Activated CD4-positive, alpha-beta memory T cell treated with anti-CD3 and anti-CD28 coated beads for 36 hours (primary cell): ENCODE measurements at places on chromosomes 6 and 20.
A peak's percentile ranks its signal among the peaks of the same experiment; 100 is the strongest.

DNA sequence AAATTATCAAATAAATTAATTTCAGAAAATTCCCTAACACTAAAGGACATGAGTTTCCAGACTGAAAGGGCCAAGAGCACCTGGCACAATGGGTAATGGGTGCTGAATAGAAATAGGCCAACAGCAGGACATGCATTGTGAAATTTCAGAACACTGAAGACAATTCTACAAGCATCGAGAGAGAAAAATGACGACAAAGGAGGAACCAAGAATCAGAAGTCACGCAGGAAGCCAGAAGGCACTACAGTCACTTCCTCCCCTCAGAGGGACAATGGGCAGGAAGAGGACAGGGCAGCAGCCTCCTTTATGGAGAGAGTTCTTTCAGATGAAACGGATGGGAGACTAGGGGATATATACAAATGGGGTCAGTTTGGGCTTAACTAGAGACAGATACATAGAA is 29.6 kb downstream of the PCNA start:
- H3K36me3 ChIP-seq: peaks cover 9% of the 10 kb centered on the region
- no peak overlapping the region for H3K4me3 ChIP-seq
- no peak for DNase-seq
- peaks cover 11% of the 10 kb centered on the region for H3K4me1 ChIP-seq
- peak overlapping the region; percentile 10 for H3K27ac ChIP-seq

- no peak overlapping the region for H3K27ac ChIP-seq
- H3K4me3 ChIP-seq: no peak overlapping the region
- H3K36me3 ChIP-seq: peaks cover 10% of the 10 kb centered on the region
- no peak for DNase-seq
- H3K4me1 ChIP-seq: peaks cover 14% of the 10 kb centered on the region
These were observed 3.1 kb downstream of the FAM210B start for GRCh38 chr20:56361900-56362299.

DNA sequence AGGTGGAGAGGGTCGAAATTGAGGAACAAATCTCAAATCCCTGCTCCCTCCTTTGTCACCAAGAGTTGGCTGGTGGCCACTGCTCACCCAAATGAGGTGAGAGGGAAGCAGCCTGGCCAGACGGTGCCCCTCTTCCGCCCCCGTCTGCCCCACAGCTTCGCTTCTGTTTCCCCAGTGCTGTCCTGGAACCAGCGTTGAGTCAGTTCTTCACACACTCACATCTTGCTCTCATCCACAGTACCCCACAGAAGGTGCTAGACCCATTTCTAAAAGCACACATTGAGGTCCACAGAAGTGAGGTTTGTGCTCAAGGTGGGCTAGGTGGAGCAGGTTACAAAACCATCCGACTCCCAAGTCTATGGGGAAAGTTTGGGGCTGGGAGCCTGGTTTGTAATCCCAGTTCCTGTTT is 3.8 kb downstream of the CEBPB start:
- DNase-seq: no peak
- peak overlapping the region; percentile 82 for H3K4me3 ChIP-seq
- peak overlapping the region; percentile 28 for H3K27ac ChIP-seq
- no peaks in the 10 kb centered on the region for H3K27me3 ChIP-seq

GRCh38 chr6:118665011-118665410 is 13.6 kb upstream of the CEP85L start:
- peaks cover 76% of the 10 kb centered on the region for H3K4me1 ChIP-seq
- H3K27ac ChIP-seq: peak overlapping the region; percentile 93
- peaks cover 9% of the 10 kb centered on the region for H3K36me3 ChIP-seq
- DNase-seq: peak; percentile 44
- peak overlapping the region; percentile 86 for H3K4me3 ChIP-seq

DNA sequence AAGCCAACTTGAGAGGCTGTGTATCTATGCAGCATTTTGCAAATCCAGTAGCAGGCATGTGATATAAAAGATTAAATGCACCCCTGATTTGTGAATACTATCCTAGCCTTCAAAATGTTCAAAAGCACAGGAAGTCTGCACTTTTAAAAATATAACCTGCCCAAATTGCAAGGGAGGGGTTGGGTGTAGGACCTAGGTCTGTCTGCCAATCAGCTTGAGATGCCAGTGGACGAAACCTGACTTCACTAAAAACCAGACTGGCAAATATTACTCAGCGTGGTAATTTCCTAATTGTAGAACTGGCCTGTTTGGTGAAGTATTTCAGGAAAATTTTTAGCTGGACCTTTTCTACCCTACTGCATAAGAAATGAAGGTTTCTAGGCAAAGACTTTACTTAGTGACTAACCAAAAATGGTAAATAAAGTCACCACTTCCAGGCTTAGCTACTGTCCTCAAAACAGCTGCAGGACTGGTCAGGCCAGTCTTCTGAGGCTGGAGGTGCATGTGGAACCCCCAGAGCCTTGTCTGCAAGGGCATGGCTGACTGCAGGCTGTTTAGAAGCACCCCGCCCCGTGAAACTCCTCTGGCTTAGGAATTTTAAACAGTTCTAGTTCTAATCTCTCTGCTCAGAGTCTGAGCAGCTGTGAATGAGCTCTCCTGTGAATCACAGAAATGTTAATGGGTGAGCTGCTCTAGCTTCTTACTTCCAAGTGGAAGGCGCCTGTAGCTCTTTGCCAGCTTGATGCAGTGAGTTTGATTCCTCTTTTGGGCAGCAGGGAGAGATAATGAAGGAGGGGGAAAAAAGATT is 104.4 kb upstream of the ESR1 start:
- H3K4me3 ChIP-seq: no peak overlapping the region
- peaks cover 6% of the 10 kb centered on the region for H3K27me3 ChIP-seq
- H3K27ac ChIP-seq: peak overlapping the region; percentile 56
- no peak for DNase-seq
- no peaks in the 10 kb centered on the region for H3K36me3 ChIP-seq
- H3K4me1 ChIP-seq: peaks cover 44% of the 10 kb centered on the region

DNA sequence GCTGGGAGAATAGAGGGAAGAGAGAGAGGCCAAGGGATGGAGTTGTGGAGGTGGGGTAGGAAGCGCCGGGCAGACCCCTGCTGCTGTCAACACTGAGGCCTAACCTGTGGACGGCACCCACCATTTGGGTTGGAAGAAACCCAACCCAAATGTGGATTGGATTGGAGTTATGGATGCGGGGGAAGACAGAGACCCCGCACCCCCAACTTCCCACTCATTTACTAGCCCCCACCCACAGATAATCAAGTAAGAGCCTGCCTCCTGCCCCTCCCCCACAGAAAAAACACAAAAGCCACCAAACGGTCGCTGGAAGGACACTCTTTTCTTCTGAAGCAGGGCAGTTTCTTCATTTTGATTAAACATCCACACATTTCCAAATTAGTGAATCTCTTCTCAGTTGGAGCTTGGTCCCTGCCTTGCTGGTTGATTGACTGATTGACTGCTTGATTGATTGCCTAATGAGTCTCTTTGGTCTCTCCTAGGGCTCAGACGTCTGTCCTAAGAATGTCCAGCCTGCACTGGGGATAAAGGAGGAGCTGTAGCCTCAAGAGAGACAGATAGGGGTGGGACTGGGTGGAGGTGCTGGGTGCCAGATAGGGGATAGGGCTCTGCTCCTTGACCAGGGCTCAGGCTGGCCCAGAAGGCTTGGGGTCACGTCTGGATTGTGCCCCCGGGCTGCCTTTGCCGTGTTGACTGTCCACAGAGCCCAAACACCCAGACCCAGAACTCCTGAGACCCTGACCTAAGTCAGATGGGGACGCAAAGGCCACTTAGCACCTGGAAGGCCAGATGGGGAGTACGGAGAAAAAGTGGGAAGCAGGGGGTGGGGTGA is 74.9 kb upstream of the FOXP4 start:
- no peak overlapping the region for H3K27ac ChIP-seq
- DNase-seq: no peak
- no peak overlapping the region for H3K4me3 ChIP-seq
